ENCODE measurements at places on chromosomes 3 and 15.

GRCh38 chr3:190210608-190211007, 89.9 kb upstream of the P3H2 start:
- no peak for DNase-seq

DNA sequence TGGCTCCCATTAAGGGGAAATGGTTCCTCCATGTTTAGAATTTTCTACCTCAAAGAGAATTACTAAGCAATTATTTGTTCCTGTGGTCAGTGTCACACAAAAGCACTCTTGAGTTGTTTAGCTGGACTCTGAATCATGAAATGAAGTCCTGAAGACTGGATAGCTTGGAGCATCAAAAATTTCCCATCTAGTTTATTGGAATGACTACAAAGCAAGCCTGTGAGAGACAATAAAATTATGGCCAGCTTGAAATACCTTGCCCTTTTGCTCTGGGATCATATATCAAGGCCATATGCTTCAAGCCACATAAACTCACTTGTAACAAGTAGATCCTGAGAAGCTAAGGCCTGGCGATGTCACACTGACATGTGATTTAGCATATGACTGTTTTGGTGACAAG, 292.3 kb downstream of the TIGIT start:
- DNase-seq, result no peak

GRCh38 chr15:39429898-39430357, 151.0 kb upstream of the THBS1 start:
- peak; percentile 72 for DNase-seq

- DNase-seq, result no peak
These were observed 57.2 kb downstream of the GLDN start for GRCh38 chr15:51398626-51399025.

GRCh38 chr3:2870724-2871333, 239.3 kb downstream of the IL5RA start:
- DNase-seq, result no peak

- DNase-seq, result peak; percentile 87
These were observed at the start of gene XYLB for GRCh38 chr3:38346587-38347410. TSS of gene XYLB (plus strand) at chr3:38346785. CDS start at chr3:38346869, 84 bp downstream.

DNA sequence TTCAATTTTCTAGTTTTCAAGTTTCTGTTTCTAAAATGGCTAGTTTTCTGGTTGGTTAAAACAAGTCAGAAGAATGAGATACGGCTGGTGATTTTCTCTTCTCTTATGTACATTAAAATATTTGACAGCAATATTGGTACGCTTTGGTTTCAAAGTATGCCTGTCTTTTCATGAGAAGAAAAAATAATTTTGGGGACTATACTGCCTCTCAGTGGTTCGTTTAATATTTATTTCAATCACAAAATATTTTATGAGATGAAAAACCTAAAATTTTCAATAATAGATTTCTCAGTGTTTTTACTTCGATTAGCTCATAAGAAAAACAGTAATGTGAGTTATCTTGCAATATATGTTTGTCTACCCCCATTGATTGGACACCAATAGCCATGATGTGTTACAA, 72.8 kb upstream of the AADACL2 start:
- DNase-seq, result no peak

DNA sequence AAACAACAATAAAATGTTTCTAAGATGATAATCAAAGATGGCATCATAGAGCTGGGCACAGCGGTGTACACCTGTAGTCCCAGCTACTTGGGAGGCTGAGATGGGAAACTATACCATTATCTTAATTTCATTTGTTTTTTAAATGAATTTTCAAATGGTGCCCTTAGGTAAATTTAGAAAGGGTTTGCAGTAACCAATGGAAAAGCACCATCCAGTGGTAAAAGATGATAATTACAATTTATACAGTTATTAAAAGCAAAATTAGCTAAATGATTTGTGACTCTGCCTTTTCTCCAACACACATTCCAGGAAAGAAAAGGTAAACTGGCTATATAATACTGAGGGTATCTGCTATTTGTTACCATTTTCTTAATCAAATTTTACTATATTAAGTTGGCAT, 14.4 kb upstream of the ANKRD28 start:
- DNase-seq, result peak; percentile 48

DNA sequence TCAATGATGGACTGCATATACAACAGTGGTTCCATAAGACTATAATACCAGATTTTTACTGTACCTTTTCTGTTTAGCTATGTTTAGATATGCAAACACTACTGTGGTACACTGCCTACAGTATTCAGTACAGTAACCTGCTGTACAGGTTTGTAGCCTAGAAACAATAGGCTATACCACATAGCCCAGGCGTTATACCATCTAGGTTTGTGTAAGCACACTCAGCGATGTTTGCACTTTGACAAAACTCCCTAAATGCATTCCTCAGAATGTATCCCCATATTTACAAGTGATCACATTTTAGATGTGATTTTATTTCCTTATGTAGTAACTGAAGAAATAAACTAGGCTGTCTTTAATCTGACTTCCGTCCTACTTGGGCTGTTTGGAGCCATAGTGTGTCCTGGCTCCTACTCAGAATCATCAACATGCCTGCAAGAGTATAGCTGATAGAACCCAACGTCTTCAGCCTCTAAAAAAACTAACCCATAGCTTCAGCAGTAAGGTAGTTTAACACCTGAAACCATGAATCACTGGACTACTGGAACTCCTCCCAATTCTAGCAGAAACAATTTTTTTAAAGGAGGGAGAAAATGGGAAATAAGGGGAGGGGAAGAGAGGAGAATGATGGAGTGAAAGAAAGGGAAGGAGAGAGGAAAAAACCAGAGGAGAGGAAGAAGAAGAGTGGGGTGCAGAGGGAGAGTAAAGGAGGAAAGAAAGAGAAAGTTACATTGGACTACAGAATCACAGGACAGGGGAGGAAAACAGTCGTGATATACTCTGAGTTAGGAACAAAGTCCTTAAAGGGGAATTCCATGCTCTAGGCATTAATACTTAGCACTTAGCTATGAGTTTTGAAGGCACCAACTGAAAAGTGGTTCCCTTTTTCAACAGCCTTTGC, 67.7 kb upstream of the PLXND1 start:
- DNase-seq, result no peak

- DNase-seq, result no peak
These were observed 5.3 kb downstream of the KLF15 start for GRCh38 chr3:126351771-126352475.

DNA sequence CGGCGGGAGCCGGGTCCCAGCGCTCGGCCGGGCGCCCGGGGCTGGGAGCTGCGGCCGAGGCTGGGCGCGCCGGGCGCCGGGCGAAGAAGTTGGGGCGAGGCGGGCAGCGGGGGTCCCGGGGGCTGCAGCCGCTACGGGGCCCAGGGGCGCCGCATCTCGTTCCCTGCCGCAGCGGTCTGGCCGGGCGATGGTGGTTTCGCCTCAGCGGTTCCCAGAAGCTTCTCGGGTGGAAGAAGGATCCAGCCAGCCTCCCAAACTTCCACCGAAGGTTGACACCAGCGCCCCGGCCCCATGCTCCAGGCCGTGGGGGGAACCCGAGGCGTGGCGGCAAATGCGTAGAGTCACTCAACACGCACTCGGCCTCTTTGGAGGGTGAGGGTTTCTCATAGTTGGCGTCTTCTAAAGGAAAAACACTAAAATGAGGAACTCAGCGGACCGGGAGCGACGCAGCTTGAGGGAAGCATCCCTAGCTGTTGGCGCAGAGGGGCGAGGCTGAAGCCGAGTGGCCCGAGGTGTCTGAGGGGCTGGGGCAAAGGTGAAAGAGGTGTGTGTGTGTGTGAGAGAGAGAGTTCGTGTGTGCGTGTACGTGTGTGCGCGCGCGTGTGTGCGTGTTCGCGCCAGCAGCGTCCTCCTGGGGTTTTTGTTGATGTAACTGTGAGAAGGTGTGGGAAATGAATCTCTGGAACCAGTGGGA, 940 bp downstream of the BOC start:
- DNase-seq, result peak; percentile 51

GRCh38 chr15:64369078-64369607, 12.1 kb downstream of the PCLAF start:
- no peak for DNase-seq

- DNase-seq, result no peak
These were observed 2.1 kb upstream of the USP4 start for GRCh38 chr3:49341996-49342395.

DNA sequence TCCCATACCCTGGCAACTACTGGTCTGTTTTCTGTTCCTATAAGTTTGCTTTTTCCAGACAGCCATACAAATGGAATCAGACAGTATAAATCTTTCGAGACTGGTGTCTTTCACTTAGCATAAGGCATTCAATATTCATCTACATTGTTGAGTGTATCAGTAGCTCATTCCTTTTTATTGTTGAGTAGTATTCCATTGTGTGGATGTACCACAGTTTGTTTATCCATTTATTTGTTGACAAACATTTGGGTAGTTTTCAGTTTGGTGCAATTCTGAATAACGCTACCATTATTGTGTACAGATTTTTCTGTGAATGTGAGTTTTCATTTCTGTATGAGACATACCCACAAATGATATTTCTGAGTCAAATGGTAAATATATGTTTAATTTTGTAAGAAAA, 35.4 kb downstream of the LARP6 start:
- no peak for DNase-seq

- no peak for DNase-seq
These were observed 53.3 kb upstream of the FOXB1 start for GRCh38 chr15:59950603-59951388.

GRCh38 chr3:115341208-115341607, 194.1 kb upstream of the ZBTB20 start:
- peak; percentile 51 for DNase-seq

DNA sequence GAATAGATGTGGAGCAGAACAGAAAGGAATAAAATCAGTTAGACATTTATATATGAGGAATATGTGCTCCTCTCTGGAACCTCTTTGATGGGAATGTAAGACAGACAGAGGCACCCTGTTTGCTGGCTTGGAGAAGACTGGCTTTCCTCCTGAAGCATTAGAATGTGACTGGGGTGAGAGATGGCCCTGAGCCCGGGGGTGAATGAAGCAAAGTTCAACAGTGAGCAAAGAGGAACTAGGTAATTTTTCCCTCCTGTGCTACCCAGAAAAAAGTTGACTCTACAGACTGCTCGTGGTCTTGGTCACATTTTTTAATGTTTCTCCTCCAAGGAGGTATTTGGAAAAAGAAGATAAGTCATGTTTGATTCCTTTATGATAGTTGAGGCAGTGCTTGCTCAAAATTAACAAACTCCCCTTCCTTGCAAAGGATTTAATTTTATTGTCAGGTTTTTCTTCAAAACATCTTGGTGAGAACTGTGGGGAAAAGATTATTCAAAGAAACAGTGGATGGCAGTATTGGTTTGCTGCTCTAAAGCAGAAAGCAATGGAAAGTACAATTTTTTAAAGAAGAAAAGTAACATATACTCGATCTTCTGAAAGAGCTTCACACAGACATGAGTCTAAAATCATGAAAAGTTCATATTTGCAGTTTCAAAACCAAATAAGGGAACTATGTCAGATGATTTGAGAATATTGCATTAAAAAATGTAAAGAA, 370.4 kb upstream of the CDIN1 start:
- DNase-seq, result peak; percentile 13

- no peak for DNase-seq
These were observed 16.0 kb downstream of the ACTR8 start for GRCh38 chr3:53865732-53866499.

- DNase-seq, result peak; percentile 56
These were observed 305.0 kb upstream of the C2CD4B start for GRCh38 chr15:62469874-62470688.

GRCh38 chr3:140062461-140062860, 127.5 kb downstream of the CLSTN2 start:
- DNase-seq, result no peak

GRCh38 chr15:61748529-61748928, 311.7 kb downstream of the VPS13C start:
- no peak for DNase-seq

- peak; percentile 42 for DNase-seq
These were observed 3.2 kb downstream of the RAP2B start for GRCh38 chr3:153165261-153165681.
